GM23338 (cell line): ENCODE measurements at places on chromosomes 1 and 21. TPM values are rescaled to one million over a fixed set of nuclear protein-coding genes. Genes with fewer than 3 reads are reported as not detected.

RXFP4 gene
- total RNA-seq, result not detected in 2 replicates

- H3K27ac ChIP-seq, result no peak overlapping the region
- H3K4me3 ChIP-seq, result peak overlapping the region; percentile 94
- no peak for DNase-seq
- H3K27me3 ChIP-seq, result no peaks in the 10 kb centered on the region
These were observed 1.6 kb upstream of the TMEM63A start for GRCh38 chr1:225883616-225884265.

DNA sequence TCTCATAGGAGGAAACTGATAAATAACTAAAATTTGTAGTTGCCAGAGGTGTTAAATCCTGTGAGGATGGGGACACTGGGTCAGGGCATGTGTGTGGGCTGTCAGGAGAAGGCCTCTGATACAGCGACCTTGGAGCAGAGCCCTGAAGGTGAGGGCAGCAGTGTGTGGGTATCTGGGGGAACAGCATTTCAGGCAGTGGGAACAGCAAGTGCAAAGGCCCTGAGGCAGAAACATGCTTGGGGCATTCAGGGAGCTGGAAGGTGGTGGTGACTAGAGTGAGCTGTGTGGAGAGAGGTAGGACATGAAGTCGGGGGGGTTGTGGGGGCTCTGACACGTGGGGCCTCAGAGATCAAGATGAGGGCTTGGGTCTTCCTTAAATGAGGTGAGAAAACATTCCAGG, 30.7 kb downstream of the ARHGEF10L start:
- H3K27ac ChIP-seq, result peak overlapping the region; percentile 72; the same call in 1 of the 2 replicates
- no peak for DNase-seq
- peaks cover 64% of the 10 kb centered on the region for H3K4me1 ChIP-seq
- H3K36me3 ChIP-seq, result no peaks in the 10 kb centered on the region
- no peak overlapping the region for H3K4me3 ChIP-seq
- H3K27me3 ChIP-seq, result no peaks in the 10 kb centered on the region

- no peaks in the 10 kb centered on the region for H3K36me3 ChIP-seq
- H3K27ac ChIP-seq, result no peak overlapping the region
- no peaks in the 10 kb centered on the region for H3K27me3 ChIP-seq
- H3K4me1 ChIP-seq, result peaks cover 14% of the 10 kb centered on the region
- DNase-seq, result no peak
These were observed 41.1 kb downstream of the KCNJ15 start for GRCh38 chr21:38297871-38298270.

DNA sequence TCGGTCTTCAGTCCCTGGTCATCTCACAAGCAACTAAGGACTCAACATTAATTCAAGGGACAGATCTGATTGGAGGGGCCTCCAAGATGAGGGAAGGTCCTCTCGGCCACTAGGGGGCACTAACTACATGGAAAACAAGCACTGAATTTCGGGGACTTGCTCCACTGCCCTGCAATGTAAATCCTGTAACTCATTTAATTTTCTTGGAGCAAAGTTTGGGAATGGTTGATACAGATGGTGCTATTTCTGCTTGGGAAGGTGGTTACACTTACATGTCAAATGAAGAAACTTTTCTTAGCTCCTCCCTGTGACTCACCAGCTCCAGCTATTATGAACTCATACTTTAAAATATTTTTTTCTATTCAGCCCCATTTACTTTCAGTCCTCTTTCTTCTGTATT, 97.4 kb upstream of the KCNJ15 start:
- no peaks in the 10 kb centered on the region for H3K36me3 ChIP-seq
- H3K27me3 ChIP-seq, result no peaks in the 10 kb centered on the region
- no peaks in the 10 kb centered on the region for H3K4me1 ChIP-seq
- H3K4me3 ChIP-seq, result no peak overlapping the region
- H3K27ac ChIP-seq, result no peak overlapping the region

PTGER3 gene
- total RNA-seq, result 1.6 and 4.5 TPM in 2 replicates

- H3K4me1 ChIP-seq, result no peaks in the 10 kb centered on the region
- no peak for DNase-seq
- H3K4me3 ChIP-seq, result no peak overlapping the region
- H3K27ac ChIP-seq, result no peak overlapping the region
- no peaks in the 10 kb centered on the region for H3K27me3 ChIP-seq
These were observed 16.2 kb upstream of the TSNAX start for GRCh38 chr1:231512147-231512698.

INSRR gene
- not detected in 2 replicates for total RNA-seq

- no peaks in the 10 kb centered on the region for H3K27me3 ChIP-seq
- peaks cover 28% of the 10 kb centered on the region for H3K4me1 ChIP-seq
- H3K27ac ChIP-seq, result no peak overlapping the region
- H3K36me3 ChIP-seq, result no peaks in the 10 kb centered on the region
- peak; percentile 14 for DNase-seq
- no peak overlapping the region for H3K4me3 ChIP-seq
These were observed 20.6 kb downstream of the NCAM2 start for GRCh38 chr21:21018821-21019220.

NAV1 gene
- total RNA-seq, result 37.2 and 37.4 TPM in 2 replicates

DNA sequence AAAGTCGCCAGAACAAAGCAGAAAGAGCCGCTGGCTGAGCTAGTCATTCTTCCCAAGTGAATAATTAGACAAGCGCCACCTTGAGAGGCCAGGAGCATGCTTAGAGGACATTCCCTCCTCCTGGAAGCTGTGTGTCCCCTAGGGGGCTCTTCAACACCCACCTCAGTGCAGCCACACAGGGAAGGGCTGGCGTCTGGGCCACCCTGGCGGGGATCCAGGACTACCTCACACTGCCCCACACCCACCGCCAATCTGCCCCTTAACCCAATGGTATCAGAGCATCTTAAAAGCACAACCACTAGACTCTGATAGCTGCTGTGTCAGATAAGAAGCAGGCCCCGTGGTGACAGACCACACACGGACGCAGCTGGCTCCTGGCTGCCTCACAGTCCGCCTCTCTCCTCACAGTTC, 24.9 kb downstream of the SETD4 start:
- DNase-seq, result peak; percentile 66
- peaks cover 22% of the 10 kb centered on the region for H3K4me1 ChIP-seq
- H3K27ac ChIP-seq, result peak overlapping the region; percentile 87
- no peaks in the 10 kb centered on the region for H3K27me3 ChIP-seq

NR1I3 gene
- not detected in 2 replicates for total RNA-seq

PLA2G5 gene
- 0.16 TPM in 1 of 2 replicates, not detected in the other for total RNA-seq

DNA sequence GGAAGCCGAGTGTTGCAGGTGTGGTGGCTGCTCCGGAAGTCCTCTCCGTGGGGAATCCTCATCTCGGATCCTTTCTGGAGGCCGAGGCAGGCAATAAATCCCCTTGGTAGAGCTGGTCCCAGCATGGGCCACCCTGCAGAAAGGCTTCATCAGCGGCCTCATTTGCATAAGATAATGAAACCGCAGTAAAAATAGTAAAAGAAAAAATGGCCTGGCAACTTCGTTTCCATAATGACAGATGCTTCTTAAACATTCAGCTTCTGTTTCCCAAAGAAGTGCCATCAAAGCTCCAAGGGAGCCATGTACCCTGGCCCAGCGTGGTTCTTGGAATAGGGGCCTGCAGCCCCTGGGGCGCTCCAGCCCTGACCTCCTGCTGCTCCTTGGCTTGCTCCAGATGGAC, 244.1 kb downstream of the GRIK3 start:
- H3K4me1 ChIP-seq, result no peaks in the 10 kb centered on the region
- no peak overlapping the region for H3K27ac ChIP-seq
- DNase-seq, result no peak
- H3K4me3 ChIP-seq, result no peak overlapping the region
- no peaks in the 10 kb centered on the region for H3K27me3 ChIP-seq

- no peaks in the 10 kb centered on the region for H3K36me3 ChIP-seq
- H3K27me3 ChIP-seq, result no peaks in the 10 kb centered on the region
- DNase-seq, result no peak
- no peak overlapping the region for H3K27ac ChIP-seq
- no peak overlapping the region for H3K4me3 ChIP-seq
- H3K4me1 ChIP-seq, result peaks cover 14% of the 10 kb centered on the region
These were observed 8.9 kb upstream of the LGALS8 start for GRCh38 chr1:236514703-236515442.

GRCh38 chr1:58017641-58018040, 528.9 kb downstream of the OMA1 start:
- H3K27me3 ChIP-seq, result no peaks in the 10 kb centered on the region
- H3K27ac ChIP-seq, result no peak overlapping the region
- DNase-seq, result peak; percentile 28
- H3K36me3 ChIP-seq, result no peaks in the 10 kb centered on the region

GRCh38 chr1:78007677-78008341, 3.1 kb downstream of the DNAJB4 start:
- DNase-seq, result no peak
- H3K4me1 ChIP-seq, result peaks cover 18% of the 10 kb centered on the region
- H3K4me3 ChIP-seq, result no peak overlapping the region
- no peaks in the 10 kb centered on the region for H3K27me3 ChIP-seq
- H3K36me3 ChIP-seq, result no peaks in the 10 kb centered on the region

GRCh38 chr1:85578321-85579295, 2.0 kb upstream of the CCN1 start:
- peak; percentile 54 for DNase-seq
- H3K4me1 ChIP-seq, result peaks cover 31% of the 10 kb centered on the region
- peaks cover 21% of the 10 kb centered on the region for H3K36me3 ChIP-seq
- H3K27ac ChIP-seq, result peak overlapping the region; percentile 85; the same call in 1 of the 2 replicates

DNA sequence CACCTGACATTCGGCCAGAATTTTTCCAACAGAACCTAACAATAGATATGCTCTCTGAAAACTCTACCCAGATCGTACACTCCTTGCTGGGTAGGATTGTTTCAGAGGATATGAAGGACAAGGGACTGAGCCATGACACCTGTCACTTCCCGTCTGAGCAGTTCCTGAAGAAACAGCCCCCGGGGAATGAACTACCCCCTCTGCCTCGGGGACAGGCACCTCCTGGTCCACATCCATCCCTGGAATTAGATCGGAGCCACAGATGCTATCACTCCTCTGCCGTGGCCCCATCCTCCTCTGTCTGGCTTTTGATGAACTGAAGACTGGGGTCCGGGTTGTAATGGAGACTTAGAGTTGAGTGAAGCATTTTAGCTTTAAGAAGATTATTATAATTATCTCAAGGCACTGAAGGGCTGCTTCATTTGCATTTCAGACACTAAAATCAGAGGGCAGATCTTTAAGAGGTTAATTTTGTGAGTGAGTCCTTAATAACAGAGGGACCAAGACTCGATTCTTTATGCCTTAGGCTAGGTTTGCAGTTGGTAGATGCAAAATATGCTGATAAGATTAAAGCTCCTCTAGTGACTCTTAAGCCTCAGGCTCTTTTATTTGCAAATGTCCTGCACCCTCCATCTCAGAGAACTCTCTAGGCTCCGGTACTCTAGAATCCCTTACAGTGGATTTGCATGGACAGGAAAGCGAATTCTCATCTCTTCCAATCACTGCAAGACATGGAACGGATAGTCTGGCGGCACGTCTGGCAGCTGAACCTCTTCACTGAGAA, 333.8 kb downstream of the KIF26B start:
- no peak for DNase-seq
- no peak overlapping the region for H3K4me3 ChIP-seq
- no peaks in the 10 kb centered on the region for H3K27me3 ChIP-seq

DNA sequence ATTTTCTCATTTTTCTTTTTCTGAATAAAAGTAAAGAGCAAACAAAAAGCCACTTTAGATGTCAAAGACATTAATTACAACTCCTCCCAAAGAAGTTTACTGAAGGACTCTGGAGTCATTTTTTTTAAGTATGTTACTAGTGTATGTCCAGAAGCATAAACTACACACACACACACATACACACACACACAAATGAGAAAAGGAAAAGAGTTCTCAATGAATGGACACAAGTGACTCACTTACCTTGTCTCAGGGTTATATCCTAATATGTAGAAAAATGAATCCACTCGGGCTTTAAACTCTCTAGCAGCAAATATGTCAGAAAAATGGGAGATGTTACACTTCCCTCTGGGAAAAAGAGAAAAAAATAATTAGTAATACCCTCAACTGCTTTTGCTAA, 223.1 kb downstream of the SLC45A1 start:
- no peaks in the 10 kb centered on the region for H3K36me3 ChIP-seq
- no peaks in the 10 kb centered on the region for H3K4me1 ChIP-seq

PLA2G2F gene
- not detected in 2 replicates for total RNA-seq

FYB2 gene
- not detected in 2 replicates for total RNA-seq

- H3K4me3 ChIP-seq, result no peak overlapping the region
- no peaks in the 10 kb centered on the region for H3K27me3 ChIP-seq
- peaks cover 20% of the 10 kb centered on the region for H3K4me1 ChIP-seq
- H3K36me3 ChIP-seq, result no peaks in the 10 kb centered on the region; the same call in 1 of the 2 replicates
- H3K27ac ChIP-seq, result no peak overlapping the region
These were observed 200.5 kb downstream of the OMA1 start for GRCh38 chr1:58346036-58346355.

OR2T33 gene
- total RNA-seq, result 0.28 TPM in 1 of 2 replicates, not detected in the other

GRCh38 chr1:79848316-79848715, 841.8 kb upstream of the ADGRL4 start:
- H3K27me3 ChIP-seq, result no peaks in the 10 kb centered on the region
- no peak overlapping the region for H3K27ac ChIP-seq
- no peaks in the 10 kb centered on the region for H3K36me3 ChIP-seq
- H3K4me3 ChIP-seq, result no peak overlapping the region
- no peak for DNase-seq

GJA5 gene
- total RNA-seq, result 0.85 and 1.7 TPM in 2 replicates

- no peaks in the 10 kb centered on the region for H3K27me3 ChIP-seq
- no peak overlapping the region for H3K27ac ChIP-seq
- H3K4me3 ChIP-seq, result no peak overlapping the region
- no peaks in the 10 kb centered on the region for H3K4me1 ChIP-seq
- no peaks in the 10 kb centered on the region for H3K36me3 ChIP-seq
These were observed 25.9 kb upstream of the NID1 start for GRCh38 chr1:236090741-236091147.

GRCh38 chr1:175383239-175383638, 190.7 kb upstream of the KIAA0040 start:
- peaks cover 11% of the 10 kb centered on the region for H3K4me1 ChIP-seq
- H3K27me3 ChIP-seq, result no peaks in the 10 kb centered on the region
- no peak for DNase-seq
- H3K4me3 ChIP-seq, result no peak overlapping the region

DNA sequence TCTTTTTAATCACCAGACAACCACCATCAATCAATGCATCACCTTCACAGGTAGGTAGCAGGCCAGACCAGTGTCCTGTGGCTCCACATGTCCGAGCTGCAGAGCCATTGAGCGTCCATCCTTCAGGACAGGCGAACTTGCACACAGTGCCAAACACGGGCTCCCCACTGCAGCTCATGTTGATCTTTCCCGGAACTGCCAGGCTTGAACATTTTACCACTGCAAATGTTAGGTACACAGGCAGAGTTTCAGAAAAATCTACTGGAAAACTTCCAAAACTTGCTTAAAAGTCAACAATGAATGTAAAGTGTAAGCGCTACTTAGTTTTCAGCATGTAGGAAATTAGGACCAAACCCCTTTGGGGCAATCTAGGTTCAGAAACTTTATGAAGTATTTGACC, 6.6 kb downstream of the SELE start:
- H3K4me1 ChIP-seq, result no peaks in the 10 kb centered on the region
- no peak overlapping the region for H3K4me3 ChIP-seq
- no peaks in the 10 kb centered on the region for H3K36me3 ChIP-seq
- H3K27me3 ChIP-seq, result no peaks in the 10 kb centered on the region
- DNase-seq, result no peak
